ENCODE measurements at places on chromosomes 6 and 20.

GRCh38 chr6:3504938-3505805 is 48.3 kb upstream of the SLC22A23 start:
- DNase-seq = no peak

DNA sequence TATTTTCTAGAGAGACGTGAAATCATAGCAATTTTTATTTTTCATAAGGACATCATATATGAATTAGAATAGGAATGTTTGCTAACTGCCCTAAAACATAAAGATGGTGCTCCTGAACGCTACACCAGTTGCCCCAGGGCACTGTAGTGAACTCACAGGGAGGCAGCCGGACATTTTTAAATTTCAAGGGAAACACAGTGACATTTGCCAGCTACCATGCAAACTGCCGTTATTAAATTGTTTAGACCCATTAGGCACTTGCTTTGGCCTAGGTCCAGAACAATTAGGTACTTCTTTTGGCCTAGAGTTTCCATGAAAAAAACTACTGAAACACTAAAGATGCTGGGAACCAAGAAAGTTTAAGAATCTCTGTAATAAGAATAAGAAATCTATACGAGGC is 24.9 kb upstream of the CFAP206 start:
- no peak for DNase-seq

GRCh38 chr6:16712255-16712930 is 48.9 kb downstream of the ATXN1 start:
- DNase-seq = peak; percentile 68

DNA sequence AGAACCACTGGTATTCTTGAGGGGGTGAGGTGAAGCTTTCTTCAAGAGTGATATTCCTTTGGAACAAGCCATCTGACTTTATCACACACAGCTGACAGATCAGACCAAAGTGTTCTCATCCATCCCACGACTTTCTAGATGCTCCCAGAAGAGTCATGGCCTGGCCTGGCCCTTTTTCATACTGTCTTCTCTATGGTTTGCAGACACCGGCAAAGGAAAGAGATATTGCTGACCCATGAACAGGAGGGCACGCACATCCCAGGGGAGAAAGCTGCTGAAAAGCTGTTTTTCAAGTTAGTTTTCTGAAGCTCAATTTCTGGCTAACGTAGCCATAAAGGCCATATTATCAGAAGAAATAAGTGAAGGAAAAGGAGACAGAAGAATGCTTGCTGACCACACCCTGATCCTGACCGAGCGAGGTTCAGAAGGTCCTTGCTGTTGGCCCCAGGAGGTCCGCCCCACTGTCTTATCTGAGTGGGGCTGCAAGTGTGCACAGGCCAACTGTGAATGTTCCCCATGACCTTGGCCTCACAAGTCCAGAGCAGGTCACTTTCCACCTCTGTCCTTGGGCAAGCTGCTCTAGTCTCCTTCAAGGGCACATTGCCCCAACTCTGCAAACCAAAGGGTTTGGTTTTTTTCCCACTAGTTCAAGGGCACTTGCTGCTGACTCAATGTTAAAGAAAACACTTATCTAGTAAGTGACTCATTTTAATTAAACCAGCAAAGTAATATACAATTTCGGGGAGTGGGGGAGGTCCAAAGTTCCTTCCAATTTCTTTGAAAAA is 2.0 kb downstream of the ACSS1 start:
- no peak for DNase-seq

- no peak for DNase-seq
Observed at GRCh38 chr20:37475252-37475651, 45.8 kb upstream of the NNAT start.

- no peak for DNase-seq
Observed at GRCh38 chr6:125853168-125853567, 62.4 kb downstream of the NCOA7 start.

DNA sequence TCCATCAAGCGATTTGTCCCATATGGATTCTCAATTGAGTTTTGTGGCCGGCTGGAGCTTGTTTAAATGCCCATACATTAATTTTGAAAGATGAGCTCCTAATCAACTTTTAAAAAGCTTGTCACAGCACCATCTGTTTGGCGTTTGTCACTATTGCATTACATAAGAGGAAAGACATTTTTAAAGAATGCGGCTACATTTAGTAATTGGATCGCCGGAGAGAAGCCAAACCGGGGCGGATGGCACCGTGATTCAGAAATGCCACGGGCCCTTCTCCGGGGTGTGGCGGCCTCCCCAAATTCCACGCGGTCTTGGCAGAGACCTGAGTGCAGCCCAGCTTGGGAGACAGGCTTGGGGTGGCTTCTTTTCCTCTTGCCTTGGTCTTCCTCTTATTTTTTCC is 67.7 kb upstream of the ZNFX1 start:
- no peak for DNase-seq

All from activated T-cell treated with anti-CD3 and anti-CD28 coated beads, Interleukin-2, amount 50 U/mL, for 72 hours (primary cell).